ENCODE measurements at places on chromosomes 7 and 10.

DNA sequence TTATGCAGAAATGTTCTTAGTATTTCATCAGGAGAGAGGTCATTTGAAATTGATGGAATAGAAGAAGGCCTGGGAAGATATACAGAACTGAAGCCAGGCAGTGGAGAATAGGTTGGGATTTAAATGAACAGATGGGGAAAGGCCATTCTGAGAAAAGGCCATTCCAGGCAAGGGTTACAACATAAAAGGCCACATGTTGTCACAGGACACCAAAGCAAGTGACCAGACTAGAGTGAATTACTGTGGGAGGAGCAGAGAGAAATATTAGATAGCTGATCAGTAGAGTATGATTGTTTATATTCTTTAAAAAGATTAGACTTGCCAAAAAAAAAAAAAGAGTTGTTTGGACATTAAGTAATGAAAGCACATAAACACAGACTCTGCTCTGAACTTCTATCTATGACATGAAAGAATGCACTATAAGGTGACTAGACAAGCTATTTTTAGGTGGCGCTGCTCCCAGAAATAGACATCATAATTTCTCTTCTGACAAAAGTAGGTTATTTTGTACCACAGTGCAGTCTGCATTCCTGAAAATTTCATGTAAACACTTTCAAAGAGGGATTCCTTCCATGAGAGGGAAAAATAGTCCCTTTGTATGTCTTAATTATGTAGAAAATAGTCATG is 55.2 kb upstream of the DKK1 start:
- no peak for DNase-seq

DNA sequence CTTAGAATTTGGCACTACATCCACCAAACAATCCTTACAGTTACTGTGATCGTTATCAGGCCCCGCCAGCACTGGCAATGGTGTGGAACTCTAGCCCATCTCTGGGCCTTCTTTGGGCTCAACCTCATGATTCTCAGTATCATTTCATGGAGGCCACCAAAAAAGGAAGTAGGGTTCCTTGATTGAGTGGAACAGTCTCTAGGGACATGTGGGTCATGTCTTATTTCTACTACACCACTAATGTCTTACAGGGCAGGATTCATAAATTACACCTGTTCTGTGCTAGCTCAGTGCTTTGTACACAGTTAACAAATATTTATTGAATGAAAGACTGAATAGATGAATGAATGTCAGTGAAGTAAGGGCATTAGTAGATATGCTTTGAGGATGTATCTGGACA is 53.9 kb downstream of the AP3M1 start:
- no peak for DNase-seq

- no peak for DNase-seq
Measured at GRCh38 chr10:102775201-102775934, 31.6 kb downstream of the WBP1L start.

DNA sequence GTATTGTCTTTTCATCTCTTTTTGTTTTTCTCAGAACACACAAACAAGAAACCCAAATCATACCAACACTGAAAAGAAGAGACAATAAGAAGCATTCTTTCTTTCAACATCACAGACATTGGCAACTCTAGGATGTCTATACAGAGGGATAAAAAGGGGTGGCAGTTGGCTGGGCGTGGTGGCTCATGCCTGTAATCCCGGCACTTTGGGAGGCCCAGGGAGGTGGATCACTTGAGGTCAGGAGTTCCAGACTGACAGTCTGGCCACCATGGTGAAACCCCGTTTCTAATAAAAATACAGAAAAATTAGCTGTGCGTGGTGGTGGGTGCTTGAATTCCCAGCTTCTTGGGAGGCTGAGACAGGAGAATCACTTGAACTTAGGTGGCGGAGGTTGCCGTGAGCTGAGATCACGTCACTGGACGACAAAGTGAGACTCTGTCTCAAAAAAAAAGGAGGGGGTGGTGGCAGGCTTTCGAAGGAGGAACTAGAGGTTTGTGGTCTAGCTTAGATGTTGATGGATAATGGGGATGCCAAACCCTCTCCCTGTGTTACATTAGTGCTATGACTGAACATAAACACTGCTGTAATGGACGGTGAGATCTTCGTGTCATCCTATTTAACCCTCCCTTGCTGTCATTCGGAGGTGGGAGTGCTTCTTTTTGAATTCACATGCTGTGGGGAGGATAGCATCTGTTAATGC is 9.4 kb downstream of the CNNM2 start:
- DNase-seq = no peak

GRCh38 chr10:32386623-32387260 is 39.8 kb upstream of the EPC1 start:
- DNase-seq = no peak

- no peak for DNase-seq
Measured at GRCh38 chr10:71210542-71210871, 1.9 kb upstream of the UNC5B start.

DNA sequence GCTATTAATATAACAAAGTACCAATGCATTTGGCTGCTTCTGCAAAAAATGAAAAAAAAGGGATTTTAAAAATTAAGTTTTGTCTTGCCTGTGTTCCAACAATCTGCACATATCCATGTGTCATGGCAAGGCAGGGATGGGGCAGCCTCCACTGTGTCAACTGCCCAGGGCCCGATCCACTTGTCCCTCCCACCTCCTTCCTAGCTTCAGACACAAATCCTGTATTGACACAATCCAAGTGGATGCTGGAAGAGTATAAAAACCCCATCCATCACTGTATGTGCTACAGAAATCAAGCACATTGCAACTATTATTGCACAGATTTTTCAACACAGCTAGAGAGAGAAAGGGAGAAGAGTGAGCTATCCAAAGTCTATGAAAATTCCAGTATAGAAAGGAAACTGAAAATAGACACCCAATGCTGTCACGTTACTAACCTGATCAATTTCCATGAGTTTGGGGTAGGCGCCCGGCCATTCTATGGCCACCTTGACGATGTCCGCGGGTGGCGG is 106.4 kb downstream of the ELMO1 start:
- DNase-seq = no peak

DNA sequence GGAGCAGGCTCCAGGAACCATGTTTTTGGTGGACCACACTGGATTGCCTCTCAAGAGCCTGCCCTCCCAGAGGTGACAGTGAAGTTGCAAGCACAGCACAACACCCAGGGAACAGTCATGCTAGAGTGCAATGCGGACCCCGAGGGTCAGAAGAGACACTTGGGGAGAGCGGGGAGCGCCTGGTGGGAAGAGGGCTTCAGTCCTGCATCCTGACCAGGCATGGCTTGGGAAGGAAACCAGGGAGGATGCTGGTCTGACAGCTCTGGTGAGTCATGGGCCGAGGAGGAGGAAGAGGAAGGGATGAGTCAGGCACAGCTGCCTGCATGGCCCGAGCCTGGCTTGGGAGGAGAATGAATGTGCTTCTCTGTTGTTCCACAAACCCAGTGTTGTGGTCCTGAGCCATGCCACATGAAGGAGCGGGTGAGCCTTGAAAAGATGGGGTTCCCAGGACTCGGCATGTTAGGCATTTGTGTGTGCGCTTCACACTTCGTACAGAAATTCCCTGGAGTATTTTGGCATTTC is 29.5 kb upstream of the ANKRD2 start:
- no peak for DNase-seq

- DNase-seq = no peak
Measured at GRCh38 chr10:6208799-6209235, 6.1 kb downstream of the PFKFB3 start.

DNA sequence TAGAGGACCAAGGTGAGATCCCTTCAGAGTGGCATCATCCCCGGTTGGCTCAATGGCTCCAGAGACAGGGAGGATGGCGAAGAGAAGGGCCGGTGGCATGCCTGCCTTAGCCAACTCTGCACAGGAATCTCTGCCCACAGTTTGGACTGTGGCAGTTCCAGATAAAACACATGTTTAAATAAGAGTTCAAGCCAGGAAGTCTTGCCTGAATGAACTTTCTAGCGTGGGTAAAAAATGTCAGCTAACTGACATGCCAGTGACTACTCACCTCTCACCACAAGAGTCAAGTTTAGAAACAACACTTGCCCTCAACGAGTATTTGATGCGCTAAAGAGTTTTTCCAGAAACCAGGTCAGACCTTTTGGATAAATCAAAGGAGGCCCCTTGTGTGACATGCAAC is 3.0 kb downstream of the NOD1 start:
- no peak for DNase-seq

DNA sequence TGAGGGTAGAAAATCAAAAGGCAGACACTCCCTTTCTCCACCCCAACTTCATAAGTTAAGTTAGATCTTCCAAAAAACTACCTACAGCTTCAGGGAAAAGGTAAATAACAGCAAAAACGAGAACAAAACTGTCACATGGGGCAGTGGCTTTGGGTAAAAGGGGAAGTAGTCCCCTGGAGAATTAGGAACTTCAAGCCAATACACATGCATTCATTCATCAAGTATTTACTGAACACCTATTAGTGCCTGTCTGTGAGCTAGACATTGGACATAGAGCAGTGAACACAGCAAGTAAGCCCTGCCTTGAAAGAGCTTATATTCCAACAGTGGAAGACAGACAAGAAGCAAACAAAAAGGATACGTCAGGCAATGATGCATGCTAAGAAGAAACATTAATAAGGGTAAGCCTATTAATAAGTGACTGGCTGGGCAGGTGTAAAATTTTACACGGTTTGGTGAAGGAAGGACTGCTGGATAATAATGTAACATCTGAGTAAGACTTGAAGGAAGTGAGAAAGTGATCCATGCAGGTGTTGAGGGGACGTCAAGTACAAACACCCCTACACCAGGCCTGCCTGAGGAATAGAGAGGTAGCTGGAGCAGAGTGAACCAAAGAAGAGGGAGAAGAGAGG is 69.6 kb upstream of the RAPGEF5 start:
- DNase-seq = no peak

- no peak for DNase-seq
Measured at GRCh38 chr7:94041529-94041928, 37.4 kb upstream of the BET1 start.

GRCh38 chr10:113300617-113301016 is 252.2 kb upstream of the HABP2 start:
- DNase-seq = no peak

DNA sequence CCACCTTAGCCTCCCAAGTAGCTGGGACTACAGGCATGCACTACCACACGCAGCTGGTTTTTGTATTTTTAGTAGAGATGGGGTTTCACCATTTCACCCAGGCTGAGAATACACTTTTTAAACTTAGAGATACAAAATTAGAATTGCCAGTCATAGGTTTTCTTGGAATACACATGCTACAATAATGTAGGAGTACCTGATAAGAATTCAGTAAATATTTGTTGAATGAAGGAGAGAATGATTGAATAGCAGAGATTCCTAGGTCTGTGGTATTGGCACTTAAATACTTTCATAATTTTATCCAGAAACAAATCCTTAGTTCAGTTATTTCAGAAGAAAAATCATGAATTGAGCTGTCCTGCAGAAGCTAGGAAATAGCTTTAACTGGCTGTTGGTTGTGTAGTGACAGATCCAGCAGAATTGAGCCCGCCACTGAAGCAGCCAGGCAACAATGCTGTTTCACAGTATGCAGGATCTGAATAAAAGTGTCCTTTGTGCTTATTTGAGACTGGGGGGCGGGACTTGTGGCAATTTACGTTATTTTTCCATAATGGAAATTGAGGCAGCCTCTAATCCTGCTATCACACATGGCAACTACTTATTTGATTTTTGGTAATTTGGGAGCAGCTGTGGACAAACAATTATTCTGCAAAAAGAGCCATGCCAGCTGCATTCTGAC is 31.5 kb downstream of the NRF1 start:
- no peak for DNase-seq

DNA sequence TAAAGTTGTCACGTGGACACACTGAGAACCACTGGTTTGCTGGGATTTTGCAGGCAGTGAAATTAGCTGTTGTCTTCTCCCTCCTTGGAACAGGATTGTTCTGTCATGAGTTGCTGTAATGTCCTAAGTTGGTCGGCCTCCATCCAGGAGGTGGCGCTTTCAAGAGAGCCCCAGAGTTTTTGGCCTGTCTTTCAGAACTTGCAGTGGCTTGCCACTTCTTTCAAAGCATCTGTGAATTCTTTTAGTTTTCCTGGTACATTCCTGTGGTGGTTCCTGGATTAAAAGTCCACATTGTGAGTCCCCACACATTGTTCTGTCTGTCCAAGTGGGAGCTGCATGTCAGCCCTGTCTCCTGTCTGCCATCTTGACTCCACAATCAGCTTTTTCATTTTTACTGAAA is 133.8 kb downstream of the PON1 start:
- no peak for DNase-seq
